ENCODE measurements at places on chromosomes 4 and X.

- no peak for DNase-seq
These were observed 840.8 kb upstream of the HTR2C start for GRCh38 chrX:113743069-113743468.

DNA sequence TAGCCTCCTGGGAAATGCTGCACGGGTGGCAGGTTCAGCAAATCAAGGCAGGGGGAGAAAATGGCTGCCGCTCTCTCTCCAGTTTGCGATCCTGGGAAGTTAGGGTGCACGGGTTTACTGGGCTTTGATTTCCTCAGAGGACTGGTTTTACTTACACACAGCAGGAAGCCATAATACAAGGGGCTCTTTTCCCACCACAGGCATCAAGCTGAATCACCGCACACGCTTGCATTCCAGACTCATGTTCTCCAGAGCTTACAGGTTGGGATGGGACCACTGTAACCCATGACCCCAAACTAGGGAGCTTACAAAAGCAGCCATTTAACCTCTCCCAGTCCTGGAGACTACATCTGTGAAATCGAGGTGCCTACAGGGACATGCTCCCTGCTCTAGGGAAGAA lies 159.8 kb downstream of the DHRSX start:
- no peak for DNase-seq

DNA sequence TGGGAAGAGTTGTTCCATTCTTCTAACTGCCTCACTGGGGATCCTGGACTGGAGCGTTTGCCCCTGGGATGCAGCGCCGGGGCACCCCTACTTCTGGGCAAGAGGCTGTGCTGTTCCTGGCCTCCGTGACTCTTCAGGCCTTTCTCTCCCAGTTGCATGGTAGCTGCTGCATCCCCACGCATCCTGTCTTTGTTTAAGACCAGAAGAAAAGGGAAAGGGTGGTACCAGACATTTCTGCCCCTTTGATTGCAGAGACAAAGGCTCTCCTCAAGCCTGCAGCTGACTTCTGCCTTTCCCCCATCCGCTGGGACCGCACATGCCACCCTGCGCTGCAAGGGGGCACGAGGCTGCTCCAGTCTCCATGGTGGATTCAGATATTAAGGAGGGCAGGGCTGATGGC lies 70.4 kb downstream of the SHROOM2 start:
- no peak for DNase-seq

DNA sequence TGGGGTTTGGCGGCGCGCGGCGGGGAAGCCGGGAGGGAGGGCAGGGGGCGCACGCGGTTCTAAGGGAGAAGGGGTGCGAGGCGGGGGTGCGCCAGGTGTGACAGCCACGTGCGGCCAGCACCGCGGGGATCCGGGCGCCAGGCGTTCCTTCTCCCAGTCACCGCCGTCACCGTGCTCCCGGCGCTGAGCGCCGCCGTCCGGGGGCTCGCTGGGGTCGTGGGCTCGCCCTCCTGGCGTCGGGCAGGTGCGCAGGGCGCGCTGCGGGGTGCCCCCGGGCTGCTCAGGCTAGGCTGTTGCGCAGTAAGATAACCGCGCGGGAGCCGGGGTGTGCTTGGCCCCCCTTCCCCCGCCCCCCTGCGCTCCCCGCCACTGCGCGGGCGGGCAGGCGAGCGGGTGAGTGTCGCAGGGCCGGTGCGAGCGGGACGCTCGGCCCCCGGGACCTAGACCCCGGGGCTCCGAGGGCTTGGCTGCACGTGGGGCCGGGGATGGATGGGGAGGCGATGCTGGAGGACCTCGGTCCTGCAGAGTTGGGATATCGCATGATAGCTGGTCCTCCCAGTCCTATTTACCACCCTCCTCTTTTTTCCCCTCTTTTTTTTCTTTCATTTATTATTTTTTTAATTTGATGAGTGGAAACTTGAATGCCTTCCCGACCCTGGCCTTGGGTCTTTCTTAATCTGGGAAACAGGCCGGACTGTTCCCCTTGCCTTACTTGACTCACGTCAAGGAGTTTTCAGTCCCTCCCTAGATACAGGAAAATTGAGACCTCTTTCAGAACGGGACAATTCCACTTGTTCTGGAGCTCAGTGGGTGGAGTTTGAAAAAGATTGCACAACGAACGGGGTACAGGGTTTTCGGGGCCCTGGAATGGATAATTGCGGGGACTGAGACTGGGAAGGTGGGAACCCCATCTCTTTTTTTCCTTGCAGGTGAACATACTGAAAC lies 797 bp downstream of the TXLNG start:
- DNase-seq, result peak; percentile 4

- no peak for DNase-seq
These were observed 53.4 kb downstream of the HNRNPD start for GRCh38 chr4:82320351-82320750.

DNA sequence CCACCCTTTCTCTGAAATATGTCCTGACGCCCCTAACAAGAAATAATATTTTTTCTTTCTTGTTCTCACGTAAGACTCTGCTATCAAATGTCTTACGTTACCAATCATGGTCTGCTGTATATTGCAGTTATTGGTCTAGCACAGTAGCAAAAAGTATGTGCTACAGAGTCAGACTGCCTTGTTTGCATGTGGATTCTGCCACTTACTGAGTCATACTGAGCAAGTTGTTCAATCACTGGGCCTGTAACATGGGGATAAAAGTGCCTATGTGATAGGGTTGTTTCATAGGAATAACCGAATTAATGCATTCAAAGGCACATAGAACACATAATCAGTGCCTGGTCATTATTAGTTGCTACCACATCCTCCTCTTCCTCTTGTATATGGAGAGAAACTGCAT lies 14.1 kb downstream of the RPGR start:
- no peak for DNase-seq

DNA sequence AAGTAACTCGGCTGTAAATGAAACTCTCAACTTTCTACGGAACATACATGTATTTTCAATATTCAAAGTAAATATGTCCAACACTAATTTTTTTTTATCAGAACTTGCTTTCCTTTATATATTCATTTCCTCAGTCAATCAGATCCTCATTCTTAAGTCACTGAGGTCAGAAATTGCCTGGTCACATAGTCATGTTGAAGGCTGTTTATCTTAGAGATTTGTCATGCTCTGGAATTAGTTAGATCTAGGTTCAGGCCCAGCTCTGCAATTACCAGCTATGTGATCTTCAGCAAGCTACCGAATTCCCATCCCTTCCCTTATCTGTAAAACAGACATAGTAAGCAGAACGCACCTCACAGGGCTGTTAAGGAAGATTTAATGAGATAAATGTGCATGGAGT lies 228.8 kb downstream of the SPCS3 start:
- no peak for DNase-seq

- no peak for DNase-seq
These were observed 247.9 kb downstream of the PPP1R2C start for GRCh38 chrX:42530027-42530426.

- no peak for DNase-seq
These were observed 158.1 kb upstream of the MAMLD1 start for GRCh38 chrX:150205011-150205410.

DNA sequence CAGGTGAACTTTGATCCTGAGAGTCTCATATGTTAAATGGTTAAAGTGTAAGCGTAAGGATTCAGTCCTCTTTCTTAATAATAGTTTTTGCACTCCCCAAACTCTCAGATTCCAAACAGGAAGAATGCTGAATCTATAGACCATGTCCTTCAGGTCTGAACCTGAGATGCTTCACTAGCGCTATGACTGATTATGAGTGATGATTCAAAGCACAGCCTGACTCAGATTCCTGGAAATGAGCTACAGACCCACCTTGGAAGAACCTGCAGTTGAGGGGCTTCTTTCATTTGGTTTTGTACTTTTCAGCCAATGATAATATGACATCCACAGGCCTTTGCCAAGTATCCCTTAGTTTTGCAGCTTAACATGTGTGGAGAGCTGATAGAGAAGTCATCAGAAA lies 1.4 kb downstream of the EDNRA start:
- DNase-seq, result no peak

- DNase-seq, result no peak
These were observed 46.8 kb downstream of the CLCN4 start for GRCh38 chrX:10203617-10204016.

GRCh38 chrX:13263560-13264251 lies 56.1 kb downstream of the ATXN3L start:
- no peak for DNase-seq

DNA sequence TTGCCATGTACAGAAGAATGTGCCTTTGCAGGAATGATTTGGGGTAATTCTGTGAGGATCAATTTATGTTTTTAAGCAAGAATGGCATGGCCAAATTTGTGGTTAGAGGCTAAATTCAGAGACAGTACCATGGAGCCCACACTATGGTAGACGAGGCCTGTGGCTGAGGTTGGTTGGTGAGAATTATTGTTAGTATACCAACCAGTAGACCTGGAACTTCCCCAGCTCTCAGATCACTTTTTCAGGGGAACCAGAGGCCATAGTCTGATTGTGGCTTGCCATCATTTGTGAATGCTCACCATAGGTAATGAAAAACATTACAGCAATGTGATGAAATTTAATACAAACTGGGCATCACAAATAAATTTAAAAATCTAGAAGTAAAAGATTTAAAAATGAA lies 56.3 kb downstream of the SHISA3 start:
- no peak for DNase-seq

DNA sequence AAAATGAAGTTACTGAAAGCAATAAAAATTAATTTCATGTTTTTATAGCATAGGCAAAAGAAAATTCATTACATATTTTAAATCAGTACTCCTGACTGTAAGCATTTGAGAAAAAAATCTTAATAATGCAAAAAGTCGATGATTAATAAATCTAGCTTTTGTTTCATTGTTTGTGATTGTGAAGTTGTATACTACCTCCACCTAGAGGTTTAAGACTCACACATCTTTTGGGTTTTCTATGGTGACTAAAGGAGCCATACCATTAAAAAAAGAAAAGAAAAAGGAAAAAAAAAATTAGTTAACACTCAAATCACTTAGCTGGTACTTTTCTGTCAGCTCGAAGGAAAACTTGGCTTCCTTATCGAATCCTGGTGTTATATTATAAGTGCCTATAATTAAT lies 2.0 kb downstream of the GABRA2 start:
- DNase-seq, result no peak

All from AML-193 (cell line).